ENCODE measurements at places on chromosomes 7 and 10.

- H3K27ac ChIP-seq, result no peak overlapping the region
- H3K4me1 ChIP-seq, result no peaks in the 10 kb centered on the region
- DNase-seq, result no peak
- H3K4me3 ChIP-seq, result no peak overlapping the region
- peaks cover 6% of the 10 kb centered on the region for H3K27me3 ChIP-seq
These were observed 28.4 kb downstream of the OR13A1 start for GRCh38 chr10:45286980-45287379.

DNA sequence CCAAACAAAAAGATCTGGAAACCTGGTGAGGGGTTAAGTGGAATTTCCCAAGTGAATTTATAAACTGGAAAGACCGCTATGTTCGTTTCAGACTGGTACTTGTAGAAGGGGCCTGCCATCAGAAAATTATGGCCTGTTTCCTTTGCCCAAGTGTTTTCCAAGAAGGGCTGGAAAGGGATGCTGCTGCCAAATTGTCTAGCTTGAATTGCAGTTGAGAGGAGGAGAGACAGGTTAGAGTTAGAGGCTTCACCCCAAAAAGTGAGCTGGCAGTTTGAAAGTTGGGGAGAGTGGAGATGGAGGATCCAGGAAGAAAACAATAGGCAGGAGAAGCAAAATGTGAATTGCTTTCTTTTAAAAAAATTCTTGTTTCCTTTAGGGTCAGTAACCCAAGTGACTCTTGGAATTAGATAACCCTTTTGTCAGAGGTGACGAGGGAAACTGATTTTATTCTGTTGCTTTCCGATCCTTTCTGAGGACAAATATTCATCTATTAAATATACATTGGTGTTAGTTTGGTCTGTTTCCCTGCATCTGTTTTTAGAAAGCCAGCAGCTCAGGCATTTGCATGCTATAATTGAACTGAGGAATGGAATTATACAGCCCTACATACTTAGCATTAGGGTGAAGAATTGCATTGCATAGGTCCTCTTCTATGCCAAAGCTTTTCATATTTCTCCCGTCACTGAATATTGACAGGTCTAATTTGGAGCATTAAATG, 82.5 kb upstream of the PRR15 start:
- no peaks in the 10 kb centered on the region for H3K27me3 ChIP-seq
- H3K27ac ChIP-seq, result no peak overlapping the region
- H3K4me1 ChIP-seq, result peaks cover 24% of the 10 kb centered on the region
- H3K36me3 ChIP-seq, result no peaks in the 10 kb centered on the region
- no peak overlapping the region for H3K4me3 ChIP-seq

DNA sequence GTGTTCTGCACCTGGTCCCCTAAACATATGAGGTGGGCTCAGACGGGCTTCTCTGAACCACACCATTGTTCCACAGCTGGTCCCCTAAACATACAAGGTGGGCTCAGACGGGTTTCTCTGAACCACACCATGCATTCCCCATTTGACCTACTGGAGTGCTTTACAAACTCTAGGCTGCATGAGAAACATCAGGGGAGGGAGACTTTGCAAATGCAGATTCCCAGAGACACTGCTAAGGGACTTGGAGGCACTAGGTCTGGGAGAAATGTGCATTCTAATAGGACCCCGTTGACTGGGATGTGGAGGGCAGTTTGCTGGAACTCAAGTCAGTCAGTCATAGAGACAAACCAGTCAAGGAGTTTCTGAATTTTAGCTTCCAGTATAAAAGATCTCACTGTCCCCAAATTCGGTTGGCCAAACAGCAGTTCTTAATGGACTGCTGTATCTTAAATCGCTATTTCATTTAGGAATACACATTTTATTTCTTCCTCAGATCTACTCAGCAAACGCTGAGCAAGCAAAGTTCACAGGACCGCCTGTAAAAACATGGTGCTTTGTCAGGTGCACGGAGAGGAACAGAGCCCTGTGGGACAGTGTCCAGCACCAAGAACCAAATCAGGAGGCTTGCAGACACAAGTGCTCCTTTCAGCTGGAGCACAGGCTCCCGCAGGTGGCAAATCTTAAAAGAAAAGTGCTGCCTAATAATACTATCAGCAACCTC, 198.8 kb downstream of the SFMBT2 start:
- H3K4me1 ChIP-seq, result peaks cover 28% of the 10 kb centered on the region
- no peaks in the 10 kb centered on the region for H3K27me3 ChIP-seq
- DNase-seq, result no peak
- no peak overlapping the region for H3K4me3 ChIP-seq
- peaks cover 24% of the 10 kb centered on the region for H3K36me3 ChIP-seq

DNA sequence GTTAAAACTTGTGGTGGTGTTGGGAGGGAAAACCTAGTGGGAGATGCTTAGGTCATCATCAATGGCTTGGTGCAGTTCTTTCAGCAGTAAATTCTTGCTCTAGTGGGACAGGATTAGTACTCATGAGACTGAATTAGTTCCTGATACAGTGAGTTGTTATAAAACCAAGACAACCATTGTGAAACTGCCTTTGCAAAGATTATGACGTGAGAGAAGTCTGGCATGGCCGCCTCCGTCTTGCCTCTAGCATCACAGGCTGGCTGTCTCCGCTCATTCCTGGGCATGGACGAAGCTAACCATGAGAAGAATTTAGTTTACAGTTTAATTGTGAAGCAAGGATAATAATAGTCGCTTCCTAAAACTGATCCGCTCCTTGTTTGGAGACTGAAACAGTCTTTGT, 186.4 kb downstream of the KIF20B start:
- H3K36me3 ChIP-seq, result no peaks in the 10 kb centered on the region
- no peaks in the 10 kb centered on the region for H3K27me3 ChIP-seq
- H3K27ac ChIP-seq, result peak overlapping the region; percentile 50
- no peak for DNase-seq
- no peak overlapping the region for H3K4me3 ChIP-seq

- H3K27ac ChIP-seq, result no peak overlapping the region
- no peaks in the 10 kb centered on the region for H3K27me3 ChIP-seq
- no peak for DNase-seq
- H3K4me1 ChIP-seq, result no peaks in the 10 kb centered on the region
These were observed 476.4 kb downstream of the PTPRN2 start for GRCh38 chr7:158111049-158111751.

GRCh38 chr10:84846658-84847316, 518.4 kb downstream of the CCSER2 start:
- no peak overlapping the region for H3K27ac ChIP-seq
- no peak overlapping the region for H3K4me3 ChIP-seq
- no peaks in the 10 kb centered on the region for H3K36me3 ChIP-seq
- DNase-seq, result no peak
- peaks cover 12% of the 10 kb centered on the region for H3K4me1 ChIP-seq

DNA sequence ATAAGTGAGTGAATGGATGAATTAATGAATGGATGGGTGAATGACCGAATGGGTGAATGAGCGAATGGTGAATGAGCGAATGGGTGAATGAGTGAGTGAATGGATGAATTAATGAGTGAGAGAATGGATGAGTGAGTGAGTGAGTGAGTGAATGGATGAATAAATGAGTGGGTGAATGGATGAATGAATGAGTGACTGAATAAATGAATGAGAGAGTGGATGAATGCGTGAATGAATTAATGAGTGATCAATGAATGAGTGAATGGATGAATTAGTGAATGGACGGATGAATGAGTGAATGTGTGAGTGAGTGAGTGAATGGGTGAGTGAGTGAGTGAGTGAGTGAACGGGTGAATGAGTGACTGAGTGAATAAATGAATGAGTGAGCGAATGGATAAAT, 49.5 kb upstream of the HMX3 start:
- DNase-seq, result no peak
- no peaks in the 10 kb centered on the region for H3K36me3 ChIP-seq
- no peak overlapping the region for H3K4me3 ChIP-seq

DNA sequence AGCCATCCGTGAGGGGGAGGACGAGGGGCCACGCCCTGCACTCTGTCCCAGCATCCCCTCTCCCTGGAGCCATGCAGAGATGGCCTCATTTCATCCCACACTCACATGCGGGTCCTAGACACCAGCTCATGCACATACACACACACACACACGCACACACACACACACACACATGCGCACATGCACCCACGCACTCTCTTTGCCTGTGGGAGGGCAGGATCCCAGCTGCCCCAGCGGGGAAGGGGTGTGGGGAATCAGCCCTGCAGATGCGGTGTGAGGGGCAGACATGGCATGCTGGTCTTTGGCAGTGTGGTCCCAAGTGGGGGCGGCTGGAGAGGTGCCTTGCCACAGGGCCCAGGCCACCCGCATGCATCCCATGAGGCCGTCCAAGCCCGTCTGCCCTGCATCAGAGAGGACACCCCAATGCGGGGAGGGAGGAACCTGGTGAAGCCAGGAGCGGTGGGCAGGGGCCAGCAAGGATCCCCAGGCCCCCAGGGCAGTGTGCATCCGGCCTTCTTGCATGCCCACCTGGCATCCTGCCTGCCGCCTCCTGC, 68.1 kb downstream of the LHPP start:
- H3K4me3 ChIP-seq, result no peak overlapping the region
- no peaks in the 10 kb centered on the region for H3K36me3 ChIP-seq
- no peak overlapping the region for H3K27ac ChIP-seq
- no peaks in the 10 kb centered on the region for H3K27me3 ChIP-seq

GRCh38 chr7:41629711-41630111, 73.2 kb downstream of the INHBA start:
- peak overlapping the region; percentile 66 for H3K27ac ChIP-seq
- peaks cover 8% of the 10 kb centered on the region for H3K36me3 ChIP-seq
- H3K4me1 ChIP-seq, result peaks cover 76% of the 10 kb centered on the region
- no peaks in the 10 kb centered on the region for H3K27me3 ChIP-seq

GRCh38 chr7:26549281-26549944, 257.8 kb downstream of the SNX10 start:
- no peak for DNase-seq
- no peak overlapping the region for H3K4me3 ChIP-seq
- H3K36me3 ChIP-seq, result no peaks in the 10 kb centered on the region
- H3K4me1 ChIP-seq, result peaks cover 27% of the 10 kb centered on the region

GRCh38 chr7:112854169-112854568, 64.0 kb upstream of the TMEM168 start:
- H3K27ac ChIP-seq, result no peak overlapping the region
- DNase-seq, result no peak
- no peaks in the 10 kb centered on the region for H3K36me3 ChIP-seq

- H3K36me3 ChIP-seq, result peaks cover 10% of the 10 kb centered on the region
- peaks cover 23% of the 10 kb centered on the region for H3K4me1 ChIP-seq
- 0 out of 2 replicates have a peak overlapping the region, but pooled peaks have one; percentile 39 for H3K27ac ChIP-seq
- H3K4me3 ChIP-seq, result no peak overlapping the region
- no peak for DNase-seq
These were observed 82.1 kb downstream of the USP6NL start for GRCh38 chr10:11529276-11529903.

DNA sequence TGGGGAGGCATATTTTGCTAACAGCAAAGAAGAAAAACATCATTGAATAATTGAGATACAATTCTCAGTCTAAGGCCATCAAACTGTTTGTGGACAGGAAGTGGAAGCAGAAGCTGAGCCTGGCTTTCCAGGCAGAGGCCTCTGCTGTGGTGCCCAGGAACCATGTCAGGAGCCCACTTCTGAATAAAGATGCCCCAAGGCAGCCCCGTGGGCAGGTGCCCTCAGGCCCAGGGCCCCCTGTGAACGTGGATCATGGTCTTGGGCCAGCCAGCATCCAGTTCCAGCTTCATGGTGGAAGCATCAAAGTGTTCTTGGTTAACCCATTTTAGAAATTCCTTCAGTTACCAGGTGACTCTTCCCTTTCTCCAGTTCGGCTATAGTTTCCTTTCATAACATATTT, 346.8 kb downstream of the PTPRN2 start:
- H3K27me3 ChIP-seq, result no peaks in the 10 kb centered on the region
- no peak overlapping the region for H3K27ac ChIP-seq
- H3K36me3 ChIP-seq, result peaks cover 4% of the 10 kb centered on the region
- H3K4me3 ChIP-seq, result no peak overlapping the region
- H3K4me1 ChIP-seq, result peaks cover 16% of the 10 kb centered on the region

- H3K4me1 ChIP-seq, result peaks cover 6% of the 10 kb centered on the region
- H3K4me3 ChIP-seq, result no peak overlapping the region
- DNase-seq, result no peak
- H3K36me3 ChIP-seq, result no peaks in the 10 kb centered on the region
These were observed 48.6 kb upstream of the NRP1 start for GRCh38 chr10:33382921-33383713.
